ENCODE measurements at places on chromosomes 12 and 14.

DNA sequence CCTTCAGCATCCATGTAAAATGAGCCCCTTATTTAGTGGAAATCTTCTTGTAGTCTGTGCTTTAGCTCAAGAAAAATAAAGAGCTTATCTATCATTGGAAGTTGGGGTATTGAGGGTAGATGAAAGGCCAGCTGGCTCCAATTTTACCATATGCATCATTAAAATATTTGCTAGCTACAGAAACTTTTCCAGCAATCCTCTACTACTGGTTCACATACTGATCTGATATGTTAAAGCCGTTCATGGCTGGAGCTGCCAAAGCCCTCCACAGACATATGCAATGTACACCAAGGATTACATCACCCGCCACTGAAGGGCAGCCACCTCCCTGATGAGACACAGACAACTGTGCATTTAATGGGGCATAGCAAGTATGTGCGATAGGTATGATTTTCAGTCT is 1205.3 kb downstream of the GALC start:
- DNase-seq, result no peak

DNA sequence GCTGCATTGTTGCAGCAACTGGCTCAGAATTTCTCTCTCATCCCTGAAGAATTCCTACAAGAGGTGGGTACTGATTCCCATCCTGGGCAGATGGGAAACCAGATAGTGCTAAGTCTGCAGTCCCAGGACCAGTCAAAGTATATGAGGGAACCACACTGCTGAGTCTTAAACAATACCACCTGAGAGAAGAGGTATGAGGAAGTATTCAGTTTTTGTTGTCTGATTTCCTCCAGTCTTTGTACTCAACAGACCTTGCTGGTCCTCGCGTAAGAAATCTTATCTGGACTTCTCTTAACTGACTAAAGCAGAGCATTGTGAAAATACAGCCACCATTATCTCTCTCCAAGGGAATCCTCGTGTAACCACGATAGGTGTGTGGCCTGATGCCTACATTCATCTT is 3.6 kb upstream of the EDDM3A start:
- DNase-seq, result no peak

GRCh38 chr12:108696111-108696995 is 35.0 kb downstream of the CORO1C start:
- no peak for DNase-seq

- no peak for DNase-seq
Measured at GRCh38 chr14:98913967-98914650, 357.9 kb downstream of the BCL11B start.

DNA sequence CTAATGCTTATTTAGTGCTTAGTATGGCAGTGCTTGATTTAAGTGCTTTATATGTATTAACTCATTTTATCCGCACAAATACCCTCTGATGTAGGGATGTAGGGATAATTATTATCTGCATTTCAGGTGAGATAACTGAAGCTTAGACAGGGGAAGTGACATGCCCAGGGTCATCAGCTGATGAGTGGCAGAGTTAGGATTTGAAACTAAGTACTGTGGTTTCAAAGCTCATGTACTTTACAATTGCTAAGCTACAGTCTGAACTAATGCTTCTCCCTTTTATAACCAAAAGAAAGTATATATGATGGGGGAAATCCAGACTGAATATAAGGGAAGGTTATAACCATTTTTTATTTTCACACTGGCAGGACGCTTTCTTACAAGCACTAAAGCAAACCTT is 229.6 kb upstream of the NAV3 start:
- no peak for DNase-seq

- DNase-seq, result no peak
Measured at GRCh38 chr12:58883576-58884334, 36.5 kb downstream of the LRIG3 start.

DNA sequence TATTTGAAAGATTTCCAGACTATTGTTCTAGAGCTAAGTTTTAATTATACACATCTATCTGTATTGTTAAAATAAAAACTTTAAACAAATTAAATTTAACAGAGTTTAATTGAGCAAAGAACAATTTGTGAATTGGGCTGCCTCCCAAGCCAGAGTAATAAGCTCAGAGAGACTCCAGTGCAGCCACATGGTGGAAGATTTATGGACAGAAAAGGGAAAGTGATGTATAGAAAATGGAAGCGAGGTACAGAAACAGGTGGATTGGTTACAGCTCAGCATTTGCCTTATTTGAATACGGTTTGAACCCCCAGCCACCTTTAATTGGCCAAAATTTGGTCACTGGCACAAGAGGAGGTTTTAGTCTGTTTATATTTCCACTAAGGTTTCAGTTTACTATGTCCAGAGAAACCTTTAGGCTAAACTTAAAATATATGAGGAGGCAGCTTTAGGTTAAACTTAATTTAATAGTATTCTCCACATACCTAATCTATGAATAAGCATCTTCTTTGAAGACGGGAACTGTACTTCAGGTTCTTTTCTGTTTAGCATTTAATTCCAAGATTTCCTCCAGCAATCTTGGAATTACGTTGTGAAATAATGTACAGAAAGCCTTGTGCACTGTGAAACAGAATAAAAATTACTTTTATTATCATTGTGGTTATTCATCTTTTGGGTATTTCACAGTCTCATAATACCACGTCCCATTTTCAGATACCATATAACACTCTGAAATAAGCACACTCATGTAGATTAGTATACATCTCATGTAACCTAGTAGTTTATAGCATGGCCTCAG is 19.4 kb downstream of the SRGAP1 start:
- DNase-seq, result no peak

DNA sequence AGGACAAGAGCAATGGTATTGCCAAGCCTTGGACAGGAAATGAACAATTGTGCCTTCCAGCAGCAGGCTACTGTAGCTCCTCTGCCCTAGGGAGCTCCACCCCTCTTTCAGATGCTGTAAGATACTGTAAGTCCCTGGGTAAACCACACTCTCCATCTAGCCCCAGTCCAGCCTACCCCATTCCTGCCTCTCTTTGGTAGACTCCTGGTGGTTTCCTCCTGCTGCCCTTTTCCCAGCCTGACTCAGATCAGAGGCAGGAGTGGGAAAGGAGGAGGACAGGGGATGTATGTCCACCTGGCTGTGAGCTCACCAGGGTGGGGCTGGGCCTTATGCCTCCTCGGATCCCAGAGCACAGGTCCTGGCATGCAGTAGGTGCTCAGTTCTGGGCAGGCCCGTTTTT is 174.6 kb downstream of the ESRRB start:
- no peak for DNase-seq

DNA sequence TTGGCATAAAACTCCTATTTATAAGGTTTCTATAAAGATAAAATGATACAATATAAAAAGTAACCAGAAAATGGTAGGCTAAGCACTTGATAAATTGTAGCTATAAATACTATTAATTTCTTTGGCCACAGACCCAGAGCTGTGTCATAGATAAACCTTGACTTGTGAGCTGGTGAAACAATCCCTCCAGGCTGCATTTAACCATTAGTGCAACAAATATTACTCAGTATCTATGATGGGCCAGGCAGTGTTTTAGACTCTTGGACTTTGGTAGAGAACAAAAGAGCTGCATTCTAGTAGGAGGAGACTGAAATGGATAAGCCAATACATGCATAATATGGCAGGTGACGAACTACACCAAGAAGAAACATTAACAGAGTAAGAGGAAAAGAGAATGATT is 178.1 kb downstream of the BTG1 start:
- DNase-seq, result no peak

GRCh38 chr12:6180268-6181051 is 19.7 kb upstream of the CD9 start:
- DNase-seq, result no peak

GRCh38 chr12:16027002-16027401 is 115.9 kb downstream of the DERA start:
- DNase-seq, result no peak

GRCh38 chr12:31227401-31227981 is 98.5 kb downstream of the SINHCAF start:
- no peak for DNase-seq

DNA sequence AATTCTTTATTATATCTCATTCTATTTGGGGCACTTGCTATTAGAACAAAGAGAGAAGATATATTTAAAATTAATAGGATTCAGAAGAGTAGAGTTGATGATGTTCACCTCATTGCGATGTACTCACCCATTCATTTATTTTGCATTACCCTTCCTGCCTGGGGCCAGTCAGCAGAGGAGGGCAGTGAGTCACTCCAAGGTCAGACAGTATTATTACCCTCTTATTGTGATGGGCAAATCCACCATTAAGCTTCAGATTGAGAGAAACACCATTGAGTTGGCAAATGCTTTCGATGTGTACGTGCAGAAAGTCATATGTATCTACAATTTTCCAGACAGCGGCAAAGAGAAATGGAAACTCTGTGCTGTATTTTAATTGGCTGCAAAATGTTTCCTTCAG is 134.2 kb downstream of the BICD1 start:
- no peak for DNase-seq

GRCh38 chr12:10559244-10559643 is 53.6 kb downstream of the EIF2S3B start:
- no peak for DNase-seq

DNA sequence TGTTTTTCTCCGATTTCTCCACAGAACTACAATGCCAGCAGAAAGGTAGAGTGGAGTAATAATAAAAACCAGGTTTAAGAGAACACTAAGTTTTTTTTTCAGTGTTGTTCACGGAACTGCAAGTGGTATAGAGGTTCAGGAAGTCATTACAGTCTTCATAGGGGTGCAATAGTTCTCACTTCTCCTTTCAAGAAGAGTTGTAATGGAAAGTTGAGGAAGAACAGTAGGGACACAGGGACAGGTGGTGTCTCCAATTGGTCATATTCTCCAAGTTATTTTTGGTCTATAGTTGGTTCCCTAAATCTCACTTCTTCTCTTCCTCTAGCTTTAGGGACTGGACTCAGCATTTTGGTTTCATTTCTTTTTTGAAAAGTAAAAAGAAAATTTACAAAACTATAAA is 894.0 kb downstream of the NRXN3 start:
- no peak for DNase-seq

DNA sequence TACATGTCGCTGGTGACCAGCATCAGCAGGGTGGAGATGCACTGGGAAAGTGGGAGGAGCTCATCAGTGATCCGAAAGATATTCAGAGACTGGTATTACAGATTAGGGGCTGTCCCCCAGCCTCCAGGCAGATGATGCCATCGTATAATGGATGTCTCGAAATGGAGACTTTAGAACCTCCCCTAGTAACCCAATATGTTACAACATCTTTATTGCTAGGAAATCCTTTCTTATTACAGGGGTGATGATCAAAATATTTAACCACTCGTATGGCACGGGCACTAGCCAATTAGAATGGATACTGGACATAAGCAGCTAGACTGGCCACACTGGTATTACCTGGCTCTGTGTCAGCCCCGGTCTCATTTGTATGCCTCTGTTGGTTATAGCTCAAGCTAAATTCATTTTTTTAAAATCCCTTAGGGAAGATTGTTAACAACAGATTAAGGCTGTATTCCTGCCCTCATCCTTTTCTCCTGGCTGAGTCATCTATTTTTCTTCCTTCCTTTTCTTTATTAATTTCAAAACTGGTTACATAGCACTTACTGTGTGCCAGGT is 10.8 kb upstream of the CEBPE start:
- no peak for DNase-seq

DNA sequence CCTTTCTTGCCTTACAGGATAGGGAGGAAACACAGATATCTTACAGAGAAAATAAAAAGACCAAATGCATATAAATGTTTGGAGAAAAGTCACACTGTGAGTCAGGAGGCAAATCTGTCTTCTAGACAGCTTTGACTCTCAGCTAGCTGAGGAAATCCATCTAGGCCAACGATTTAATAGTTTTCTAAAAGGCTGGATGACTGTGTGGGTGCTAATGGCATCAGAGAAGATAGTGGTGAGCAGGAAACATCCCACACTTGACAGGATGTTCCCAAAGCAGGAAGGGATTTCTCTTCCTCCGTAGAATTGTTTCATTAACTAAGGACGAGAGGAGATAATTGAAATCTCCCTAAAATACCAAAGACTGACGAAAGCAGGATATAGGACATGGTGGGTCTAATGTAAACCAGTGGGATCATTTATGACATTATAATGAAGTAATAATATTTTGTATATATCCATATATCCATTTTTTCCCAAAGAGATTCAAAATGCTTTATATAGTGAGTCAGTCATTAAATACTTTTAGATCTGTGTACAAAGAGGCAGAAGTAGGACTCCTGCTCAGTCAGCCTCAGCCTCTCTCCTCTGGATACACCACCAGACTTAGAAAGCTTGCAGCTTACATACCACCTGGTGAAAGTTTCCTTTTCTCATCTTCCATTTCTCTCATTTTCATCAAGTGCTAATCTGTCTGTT is 44.3 kb upstream of the PSMA6 start:
- no peak for DNase-seq

DNA sequence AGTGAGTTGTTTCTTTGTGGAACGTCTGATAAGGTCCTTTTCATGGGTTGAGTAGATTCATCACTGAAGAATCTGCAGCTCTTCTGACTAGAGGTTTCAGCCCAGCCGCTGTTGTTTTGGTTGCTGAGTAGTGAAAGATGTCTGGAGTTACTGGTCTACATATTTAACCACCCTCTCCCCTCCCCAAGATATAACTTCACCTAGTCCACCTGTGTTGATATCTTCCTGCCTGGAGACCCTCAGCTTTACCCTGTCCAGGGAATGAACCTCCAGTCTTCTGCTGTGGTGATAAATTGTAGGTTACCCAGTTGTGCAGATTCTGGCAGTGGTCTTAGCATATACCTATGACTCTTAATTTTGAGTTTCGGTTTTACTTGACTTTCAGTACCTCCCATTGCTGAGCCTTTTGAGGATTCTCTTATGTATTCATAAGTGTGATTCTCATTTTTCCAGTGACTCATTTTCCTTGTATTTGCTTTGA is 62.9 kb downstream of the CCDC91 start:
- no peak for DNase-seq

DNA sequence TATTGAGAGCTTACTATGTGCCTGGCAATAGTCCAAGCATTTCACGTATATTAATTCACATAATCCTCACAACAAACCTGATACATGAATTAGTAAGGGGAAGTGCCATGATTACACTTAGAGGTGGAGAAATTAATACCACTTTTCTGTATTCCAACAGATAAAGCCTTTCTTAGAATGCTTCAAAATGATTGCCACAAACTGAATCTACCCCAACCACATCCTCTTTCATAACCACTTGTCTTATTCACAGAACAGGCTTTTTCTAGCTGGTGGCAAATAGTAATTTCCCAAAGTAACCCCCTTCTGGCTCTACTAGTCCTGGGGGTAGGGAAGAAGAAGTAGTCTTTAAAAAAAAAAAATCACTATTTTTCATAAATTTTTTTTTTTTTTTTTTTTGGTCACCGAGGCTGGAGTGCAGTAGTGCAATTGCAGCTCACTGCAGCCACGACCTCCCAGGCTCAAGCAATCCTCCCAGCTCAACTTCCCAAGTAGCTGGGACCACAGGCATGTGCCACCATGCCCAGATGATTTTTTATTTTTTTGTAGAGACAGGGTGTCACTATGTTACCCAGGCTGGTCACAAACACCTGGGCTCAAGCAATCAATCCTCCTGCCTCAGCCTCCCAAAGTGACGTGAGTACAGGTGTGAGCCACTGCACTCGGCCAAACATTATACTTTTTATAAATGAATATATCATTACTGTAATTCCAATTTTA is 59.0 kb upstream of the ARID2 start:
- no peak for DNase-seq
